Anterior cingulate cortex (tissue), 58 donors: ENCODE measurements at places on chromosomes 5 and 9.

GRCh38 chr5:131767891-131768290, 28.9 kb downstream of the FNIP1 start:
- no peak for DNase-seq

DNA sequence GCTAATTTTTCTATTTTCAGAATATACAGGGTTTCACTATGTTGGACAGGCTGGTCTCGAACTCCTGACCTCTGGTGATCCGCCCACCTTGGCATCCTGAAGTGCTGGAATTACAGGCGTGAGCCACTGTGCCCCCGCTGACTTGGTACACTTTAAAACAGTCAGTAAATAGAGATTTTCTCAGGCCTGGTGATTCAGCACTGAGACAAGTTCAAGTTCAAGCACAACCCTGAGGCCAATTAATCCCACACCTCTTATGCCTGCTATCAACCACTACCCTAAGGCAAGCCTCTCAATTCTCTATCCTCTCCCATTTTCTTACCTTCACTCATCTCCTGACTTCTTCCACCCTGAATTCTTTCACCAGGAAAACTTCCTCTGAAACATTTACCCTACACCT, 18.9 kb downstream of the MUSK start:
- no peak for DNase-seq

- DNase-seq: no peak
Measured at GRCh38 chr9:81182431-81182830, 506.9 kb downstream of the TLE1 start.

GRCh38 chr9:124871156-124871561, 9.2 kb downstream of the ARPC5L start:
- no peak for DNase-seq

- DNase-seq: no peak
Measured at GRCh38 chr9:128393970-128394369, 22.8 kb downstream of the URM1 start.

- DNase-seq: no peak
Measured at GRCh38 chr9:91211919-91212318, 149.8 kb downstream of the AUH start.

DNA sequence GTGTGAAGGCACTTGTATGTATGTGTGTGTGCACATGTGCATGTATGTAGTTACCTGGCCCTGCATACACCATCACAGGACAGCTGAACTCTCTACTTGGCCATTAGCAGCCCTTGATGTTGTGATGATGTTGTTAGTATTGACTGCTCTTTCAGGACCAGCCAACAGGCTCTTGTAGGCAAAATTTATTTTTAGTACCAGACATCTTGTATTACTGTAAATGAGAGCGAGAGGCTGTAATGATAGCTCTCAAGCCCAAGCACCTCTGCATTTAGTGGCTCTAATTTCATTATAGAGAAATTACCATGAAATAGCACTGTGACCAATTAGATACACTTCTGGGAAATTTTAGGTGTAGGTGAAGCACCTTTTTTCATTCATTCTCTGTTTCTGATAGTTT, 158.0 kb downstream of the SMARCA2 start:
- no peak for DNase-seq
